Non-pigmented ciliary epithelial cell (primary cell): ENCODE measurements at places on chromosomes 4 and X.

DNA sequence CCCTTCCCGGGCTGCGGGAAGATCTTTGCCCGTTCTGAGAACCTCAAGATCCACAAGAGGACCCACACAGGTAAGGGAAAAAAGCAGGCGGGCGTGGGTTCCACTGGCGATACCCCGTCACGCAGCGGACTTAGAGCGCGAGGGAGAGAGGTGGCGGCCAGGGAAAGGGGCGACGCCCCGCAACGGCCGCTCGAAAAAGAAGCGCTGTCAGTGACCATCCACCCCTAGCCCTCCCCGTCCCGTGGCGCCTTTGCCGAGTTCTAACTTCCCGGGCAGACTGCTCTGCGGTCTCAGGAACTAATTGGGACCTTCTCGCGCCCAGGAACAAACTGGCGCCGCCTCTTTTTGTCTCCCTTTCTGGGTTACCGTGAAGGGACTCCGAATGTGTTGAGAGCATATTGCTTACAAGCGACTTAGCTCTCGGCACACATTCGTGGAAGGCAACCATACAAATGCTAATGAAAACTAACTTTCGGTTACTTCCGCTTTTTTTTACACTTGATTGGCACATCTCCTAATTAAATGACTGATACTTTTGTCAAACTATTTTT lies 1.8 kb downstream of the ZIC3 start:
- DNase-seq: no peak

DNA sequence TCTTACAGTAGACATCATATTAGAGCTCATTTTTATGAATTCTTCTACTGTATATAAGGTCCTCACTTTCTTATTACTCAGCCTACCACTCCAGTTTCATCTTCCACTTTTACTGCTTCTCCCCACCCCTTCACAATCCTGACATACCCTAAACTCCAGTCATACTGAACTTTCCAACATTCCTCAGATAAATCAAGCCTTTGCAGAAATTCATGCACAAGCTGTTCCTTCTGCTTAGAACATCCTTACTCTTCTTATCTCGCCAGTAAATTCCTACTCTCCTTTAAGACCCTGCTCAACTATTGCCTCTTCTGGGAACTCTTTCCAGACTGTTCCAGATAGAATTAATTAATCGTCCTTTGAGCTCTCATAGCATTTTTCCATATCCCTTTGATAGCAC lies 24.8 kb downstream of the RTL9 start:
- peak; percentile 65 for DNase-seq

DNA sequence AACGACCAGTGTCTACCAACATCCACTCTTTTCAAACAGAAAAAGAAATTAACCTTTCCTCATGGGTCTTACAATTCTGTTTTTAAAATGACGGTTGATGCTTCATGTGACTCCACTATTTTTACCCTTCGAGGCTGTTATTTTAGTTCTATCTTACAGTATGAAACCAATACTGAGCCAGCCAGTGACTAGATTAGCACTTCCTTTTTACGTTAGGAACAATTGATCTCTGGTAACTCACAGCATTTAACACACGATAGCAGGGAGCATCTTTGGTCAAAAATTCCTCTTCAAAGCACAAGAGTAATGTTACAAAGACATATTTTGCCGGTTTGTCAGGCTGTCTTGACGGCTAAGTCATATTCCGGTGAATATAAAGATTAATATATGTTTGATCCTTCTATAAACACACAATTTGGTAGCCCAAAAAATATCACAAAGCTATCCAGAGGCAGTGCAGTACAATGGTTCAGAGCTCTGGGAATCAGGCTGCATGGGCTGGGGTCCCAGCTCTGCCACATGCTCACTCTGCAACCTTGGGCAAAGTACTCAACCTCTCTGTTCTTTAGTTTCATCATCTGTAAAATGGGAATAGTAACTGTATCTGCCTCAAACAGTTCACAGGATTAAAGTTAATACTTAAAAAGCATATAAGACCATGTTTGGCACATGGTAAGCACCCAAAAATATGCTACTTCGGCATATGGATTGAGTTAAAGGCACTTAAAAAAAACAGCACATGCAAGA lies 62.9 kb upstream of the TXK start:
- DNase-seq: no peak

DNA sequence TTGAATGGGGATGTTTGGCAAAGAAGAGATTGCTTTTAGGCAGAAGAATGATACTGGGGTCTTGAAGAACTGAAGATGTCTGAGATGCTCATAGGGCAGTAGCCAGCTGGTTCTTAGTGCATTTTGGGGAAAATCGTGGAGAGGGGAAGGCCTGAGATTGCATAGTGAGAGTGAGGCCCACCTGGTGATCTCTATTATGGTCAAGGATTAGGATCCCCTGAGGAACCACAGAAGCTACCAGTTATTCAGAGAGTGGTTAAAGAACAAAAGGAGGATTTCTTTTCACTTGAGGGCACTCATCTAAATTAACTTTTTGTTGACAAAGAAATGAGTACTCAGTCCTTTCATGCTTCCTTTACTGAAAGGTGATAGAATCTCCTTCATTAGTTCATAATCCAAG lies 271.3 kb upstream of the HAND2 start:
- DNase-seq: no peak

- no peak for DNase-seq
These were observed 94.2 kb upstream of the MAMLD1 start for GRCh38 chrX:150268839-150269355.

DNA sequence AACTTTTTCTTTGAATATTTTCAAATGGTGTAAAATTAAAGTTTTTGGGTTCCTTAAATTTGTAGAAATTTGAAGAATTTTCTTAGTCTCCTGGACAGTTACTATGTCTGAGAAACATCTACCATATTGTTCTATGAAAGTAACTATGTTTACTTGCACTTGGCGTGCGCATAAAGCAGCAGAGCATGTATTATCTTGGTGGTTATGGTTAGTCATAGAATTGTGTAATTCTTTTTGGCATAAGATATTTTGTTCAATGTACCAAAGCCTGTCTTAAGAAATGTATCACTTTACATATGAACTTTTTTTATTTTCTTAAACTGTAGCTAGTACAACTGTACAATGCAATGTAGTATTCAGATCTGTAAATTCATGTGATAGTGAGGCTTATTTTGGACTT lies 49.2 kb downstream of the CDS1 start:
- DNase-seq: peak; percentile 55

- DNase-seq: no peak
These were observed 257.1 kb upstream of the RPS6KA3 start for GRCh38 chrX:20523626-20524312.

GRCh38 chrX:47690175-47690574 lies 31.2 kb upstream of the UXT start:
- no peak for DNase-seq

- DNase-seq: peak; percentile 15
These were observed 20.6 kb upstream of the SOX3 start for GRCh38 chrX:140525448-140525847.

- DNase-seq: no peak
These were observed 170.7 kb downstream of the HHIP start for GRCh38 chr4:144816668-144817067.

GRCh38 chr4:24226023-24226422 lies 336.2 kb upstream of the PPARGC1A start:
- no peak for DNase-seq

DNA sequence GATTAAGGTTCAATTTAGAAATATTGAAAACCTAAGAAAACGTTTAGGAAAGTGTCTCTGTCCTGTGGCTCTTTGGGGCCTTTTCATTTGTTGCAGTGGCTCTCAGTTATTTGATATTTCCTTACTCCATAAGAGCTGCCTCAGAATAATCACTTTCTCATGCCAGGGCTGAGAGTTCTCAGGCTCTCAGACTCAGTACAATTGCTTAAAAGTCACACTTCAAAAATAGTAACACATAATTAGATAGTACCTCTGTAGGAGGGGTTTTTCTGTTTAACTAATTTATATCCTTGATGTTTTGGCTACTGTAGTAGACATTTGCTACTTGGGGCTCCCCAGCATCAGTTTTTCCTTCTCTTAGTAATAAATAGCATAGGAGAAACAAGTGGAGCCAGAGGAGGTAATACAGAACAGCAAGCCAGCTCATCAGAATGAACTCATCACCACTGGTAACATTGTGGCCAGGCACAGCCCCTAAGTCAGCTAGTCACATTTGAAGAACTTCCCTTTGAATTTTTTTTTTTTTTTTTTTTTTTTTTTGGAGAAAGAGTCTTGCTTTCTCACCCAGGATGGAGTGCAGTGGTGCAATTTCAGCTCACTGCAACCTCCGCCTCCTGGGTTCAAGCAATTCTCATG lies 8.0 kb upstream of the HNRNPD start:
- DNase-seq: no peak

- no peak for DNase-seq
These were observed 128.2 kb downstream of the ANAPC10 start for GRCh38 chr4:144969821-144970220.

DNA sequence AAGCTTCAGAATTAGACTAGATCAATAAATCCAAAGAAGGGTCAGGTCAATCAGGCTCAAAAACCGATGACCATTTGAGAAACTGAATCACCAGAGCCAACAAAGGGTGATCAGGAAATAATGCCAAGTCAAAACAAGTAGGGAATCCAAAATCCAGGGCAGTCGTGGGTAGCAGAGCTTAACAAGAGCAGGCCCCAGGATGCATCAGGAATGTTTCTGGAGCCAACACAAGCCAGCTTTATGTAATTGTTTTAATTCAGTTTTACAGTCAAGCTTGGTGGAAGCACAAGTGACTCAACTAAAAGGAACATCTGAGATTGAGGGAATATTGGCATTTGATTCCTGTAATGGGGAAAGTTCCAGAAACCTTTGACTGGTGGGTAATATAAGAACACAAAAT lies 237.9 kb upstream of the EDA2R start:
- DNase-seq: no peak

- peak; percentile 24 for DNase-seq
These were observed 64.0 kb upstream of the VCX2 start for GRCh38 chrX:8235026-8235425.

DNA sequence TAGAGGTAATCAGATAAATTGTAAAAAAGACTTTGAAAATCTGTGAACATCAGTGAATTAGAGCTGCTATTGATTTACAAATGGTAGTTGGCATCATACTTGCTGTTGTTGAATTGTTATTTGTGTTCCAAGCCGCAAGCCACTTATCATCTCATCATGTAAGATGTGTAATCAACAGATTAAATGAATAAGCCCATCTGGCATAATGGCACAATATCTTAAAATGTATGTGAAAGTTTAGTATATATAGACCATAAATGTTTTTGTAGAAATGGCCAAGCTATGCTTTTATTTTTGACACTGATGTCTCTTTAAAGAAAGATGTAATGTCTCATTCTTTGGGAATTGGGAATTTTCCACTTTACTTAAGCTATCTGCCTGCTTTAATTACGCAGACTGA lies 682.6 kb upstream of the GNPDA2 start:
- no peak for DNase-seq
